Stimulated activated CD4-positive, alpha-beta T cell treated with anti-CD3 and anti-CD28 coated beads, Interleukin-4, amount 100 ng/mL, for 48 hours (primary cell): ENCODE measurements at places on chromosomes 6 and 20.

DNA sequence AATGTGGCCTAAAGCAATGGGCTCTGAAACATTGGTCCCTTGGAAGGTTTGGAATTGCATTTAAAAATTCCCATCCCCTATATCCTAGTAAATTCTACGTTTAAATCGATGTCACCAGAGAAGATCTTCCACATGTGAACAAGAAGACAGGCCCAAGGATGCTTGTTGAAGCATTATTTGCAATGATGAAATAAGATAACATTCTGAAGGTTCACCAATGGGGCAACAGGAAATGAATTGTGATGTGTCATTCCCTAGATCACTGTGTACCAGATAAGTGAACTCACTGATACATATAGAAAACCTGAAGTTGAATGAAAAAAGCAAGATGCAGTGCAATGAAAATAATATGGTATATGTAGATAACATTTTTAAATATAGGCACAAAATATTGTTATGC lies 464.3 kb upstream of the BTBD3 start:
- DNase-seq, result no peak

DNA sequence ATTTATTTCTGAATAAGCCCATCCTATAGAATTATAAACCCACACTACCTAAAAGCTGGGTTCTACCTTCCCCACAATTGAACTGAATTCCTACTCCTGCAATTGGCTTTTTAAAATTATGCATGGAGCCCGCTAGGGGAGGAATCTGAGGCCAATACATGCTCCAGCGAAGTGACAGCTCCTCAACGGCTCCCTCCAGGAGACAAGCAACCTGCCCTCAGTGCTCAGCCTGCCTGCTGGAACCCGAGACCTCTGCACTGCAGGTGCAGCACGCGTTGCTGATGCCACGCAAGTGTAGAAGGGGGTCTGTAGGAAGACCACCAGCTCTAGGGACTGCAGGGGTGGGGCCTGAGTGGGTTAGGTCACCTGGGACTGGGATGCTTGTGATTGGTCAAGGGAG lies 170.2 kb upstream of the CDYL start:
- no peak for DNase-seq

GRCh38 chr6:122868137-122868536 lies 79.1 kb downstream of the SMPDL3A start:
- DNase-seq, result no peak

DNA sequence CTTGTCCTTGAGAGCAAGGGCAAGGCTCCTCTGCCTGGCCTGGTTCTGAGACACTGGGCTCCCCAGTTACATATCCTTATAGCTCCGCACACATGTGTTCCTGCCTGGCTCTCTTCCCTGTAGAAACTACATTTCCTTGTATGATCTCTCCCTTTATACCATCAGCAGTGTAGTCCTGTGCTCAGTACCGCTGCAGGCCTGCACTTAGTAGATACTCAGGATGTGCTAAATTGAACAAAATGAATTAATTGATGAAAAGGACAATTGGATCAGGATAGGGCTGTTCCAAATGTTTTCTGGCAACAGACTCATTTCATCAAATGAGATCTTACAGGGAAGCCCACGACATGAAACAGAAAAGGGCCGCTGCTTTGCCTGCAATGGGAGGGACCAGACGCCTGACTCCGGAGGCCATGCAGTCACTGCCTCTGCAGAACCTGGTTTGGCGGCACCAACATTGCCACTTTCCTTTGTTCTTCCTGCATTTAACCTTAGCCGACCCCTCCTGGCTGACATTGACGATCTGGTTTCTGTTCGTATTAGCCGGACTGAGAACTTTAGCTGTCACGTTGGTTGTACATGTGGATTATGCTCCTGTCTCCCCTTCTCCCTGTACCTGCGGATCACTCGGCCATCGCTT lies 53.3 kb downstream of the CHMP4B start:
- no peak for DNase-seq
